Activated CD4-positive, alpha-beta T cell treated with anti-CD3 and anti-CD28 coated beads for 36 hours (primary cell): ENCODE measurements at places on chromosomes 6 and 20. TPM values are rescaled to one million over a fixed set of nuclear protein-coding genes. Genes with fewer than 3 reads are reported as not detected.
A peak's percentile ranks its signal among the peaks of the same experiment; 100 is the strongest.

GRCh38 chr6:56318851-56319250 is 71.5 kb upstream of the COL21A1 start:
- H3K27ac ChIP-seq = no peak overlapping the region
- H3K4me3 ChIP-seq = no peak overlapping the region
- H3K36me3 ChIP-seq = no peaks in the 10 kb centered on the region
- DNase-seq = no peak

DNA sequence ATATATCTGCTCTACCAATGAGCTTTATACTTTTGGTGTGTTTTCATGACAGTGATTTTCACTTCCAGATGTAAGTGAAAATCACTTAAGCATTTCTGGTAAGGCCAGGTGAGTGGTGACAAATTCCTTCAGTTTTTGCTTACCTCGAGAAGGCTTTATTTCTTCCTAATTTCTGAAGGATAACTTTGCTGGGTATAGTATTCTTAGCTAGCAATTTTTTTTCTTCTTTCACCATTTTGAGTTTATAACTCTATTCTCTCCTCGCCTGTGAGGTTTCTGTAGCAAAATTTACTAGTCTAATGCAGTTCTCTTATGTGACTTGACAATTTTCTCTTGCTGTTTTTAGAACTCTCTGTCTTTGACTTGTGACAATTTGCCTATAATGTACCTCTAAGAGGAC is 7.1 kb downstream of the FHL5 start:
- H3K4me1 ChIP-seq = no peaks in the 10 kb centered on the region
- H3K27me3 ChIP-seq = peaks cover 8% of the 10 kb centered on the region
- no peak for DNase-seq
- peaks cover 6% of the 10 kb centered on the region for H3K36me3 ChIP-seq
- H3K4me3 ChIP-seq = no peak overlapping the region

The CD40 gene
- 4.0 TPM for total RNA-seq

DNA sequence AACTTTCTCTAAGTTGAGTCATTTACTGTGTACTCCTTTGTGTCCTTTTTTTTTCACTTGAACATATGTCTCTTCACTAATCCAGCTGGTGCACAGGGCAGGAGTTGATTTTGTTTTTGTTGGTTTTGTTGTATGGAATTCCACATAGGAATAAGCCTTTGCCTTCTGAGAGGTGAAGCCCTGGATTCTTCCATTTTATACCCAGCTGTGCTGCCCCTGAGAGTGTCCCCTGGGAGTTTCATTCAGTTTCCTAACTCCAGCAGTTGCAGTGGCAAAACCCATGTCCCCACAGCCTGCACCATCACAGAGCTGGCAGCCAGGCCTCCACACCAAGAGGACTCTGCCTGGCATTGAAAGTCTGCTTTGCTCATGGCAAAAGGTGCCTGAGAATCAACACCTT is 107.3 kb upstream of the SYNDIG1 start:
- H3K4me1 ChIP-seq = peaks cover 4% of the 10 kb centered on the region
- peaks cover 4% of the 10 kb centered on the region for H3K27me3 ChIP-seq
- no peaks in the 10 kb centered on the region for H3K36me3 ChIP-seq

DNA sequence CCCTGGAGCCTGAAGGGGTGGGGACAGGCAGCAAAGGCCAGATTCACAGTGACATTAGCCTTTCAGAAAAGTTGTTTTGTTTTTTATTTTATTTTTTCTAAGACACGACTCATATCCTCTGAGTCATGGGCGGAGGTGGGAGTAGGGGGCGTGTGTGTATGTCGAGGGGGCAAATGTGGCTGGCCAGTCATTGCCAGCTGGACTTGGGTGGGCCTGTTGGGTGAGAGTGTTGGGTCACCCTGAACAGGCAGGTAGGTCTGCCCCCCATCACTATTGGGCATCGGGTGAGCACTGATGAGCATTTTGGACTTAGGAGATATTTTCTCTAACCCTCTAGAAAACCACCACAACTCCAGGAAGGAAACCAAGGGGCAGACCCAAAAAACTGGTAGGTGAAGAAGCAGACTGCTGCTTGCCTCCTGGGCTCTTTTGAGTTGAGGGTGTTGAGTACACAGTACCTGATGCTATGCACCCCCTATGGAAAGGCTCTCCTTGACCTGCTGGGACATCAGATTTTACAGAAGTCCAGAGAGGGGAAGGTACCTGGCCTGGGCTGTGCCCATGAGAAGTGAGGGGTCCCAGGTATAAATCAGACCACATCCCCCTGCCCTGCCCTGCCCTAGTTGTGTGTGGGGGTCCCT is 5.6 kb downstream of the SMIM29 start:
- H3K4me3 ChIP-seq = peak overlapping the region; percentile 34
- no peaks in the 10 kb centered on the region for H3K27me3 ChIP-seq
- H3K27ac ChIP-seq = peak overlapping the region; percentile 94
- peaks cover 95% of the 10 kb centered on the region for H3K4me1 ChIP-seq

DNA sequence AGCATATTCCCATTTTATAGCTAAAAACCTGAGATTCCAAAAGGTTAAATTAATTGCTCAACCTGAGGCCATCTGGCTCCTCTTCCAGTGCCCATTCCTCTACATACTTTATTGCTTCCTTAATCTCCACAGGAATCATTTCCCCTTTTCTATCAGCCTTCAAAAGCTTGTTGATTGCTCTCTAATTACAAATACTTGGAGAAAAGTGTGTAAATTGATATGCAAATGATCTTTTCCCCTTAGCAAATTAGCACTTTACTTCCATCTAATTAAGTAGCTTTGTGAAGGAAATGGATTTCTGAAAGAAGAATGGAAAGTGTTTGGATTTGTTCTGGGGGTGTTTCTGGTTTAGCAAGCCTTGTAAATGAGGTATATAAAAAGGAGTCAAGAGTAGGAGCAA is 323.3 kb downstream of the GRIK2 start:
- DNase-seq = no peak
- H3K4me1 ChIP-seq = no peaks in the 10 kb centered on the region
- no peaks in the 10 kb centered on the region for H3K36me3 ChIP-seq
- H3K27me3 ChIP-seq = no peaks in the 10 kb centered on the region
- no peak overlapping the region for H3K4me3 ChIP-seq

GRCh38 chr6:41659935-41660334 is 21.7 kb downstream of the MDFI start:
- no peak overlapping the region for H3K27ac ChIP-seq
- no peak for DNase-seq
- H3K4me1 ChIP-seq = no peaks in the 10 kb centered on the region
- no peak overlapping the region for H3K4me3 ChIP-seq
- H3K36me3 ChIP-seq = no peaks in the 10 kb centered on the region

The CASS4 gene
- total RNA-seq = 5.6 TPM

DNA sequence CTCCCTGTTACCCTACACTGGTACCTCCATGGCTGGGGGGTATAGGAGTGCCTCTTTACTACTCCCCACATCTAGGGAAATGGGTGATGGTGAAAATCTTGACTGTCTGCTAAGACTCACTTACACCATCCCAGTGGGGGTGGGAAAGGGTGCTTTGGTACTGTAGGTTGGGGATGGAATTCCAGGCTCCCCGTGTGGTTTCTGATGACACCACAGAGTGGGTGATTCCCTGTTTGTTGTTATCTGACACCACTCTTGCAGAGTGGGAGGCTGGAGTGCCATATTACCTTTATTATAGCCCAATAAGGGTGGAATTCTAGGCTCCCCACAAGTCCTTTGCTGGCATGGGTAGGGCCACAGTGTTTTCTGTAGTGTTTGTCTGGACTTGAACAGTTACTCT is 264.6 kb upstream of the MAN1A1 start:
- no peak overlapping the region for H3K27ac ChIP-seq
- H3K27me3 ChIP-seq = no peaks in the 10 kb centered on the region
- peaks cover 3% of the 10 kb centered on the region for H3K4me1 ChIP-seq
- H3K4me3 ChIP-seq = no peak overlapping the region
- H3K36me3 ChIP-seq = no peaks in the 10 kb centered on the region

- H3K36me3 ChIP-seq = no peaks in the 10 kb centered on the region
- no peaks in the 10 kb centered on the region for H3K4me1 ChIP-seq
- H3K27me3 ChIP-seq = peaks cover 4% of the 10 kb centered on the region
- no peak overlapping the region for H3K4me3 ChIP-seq
- no peak overlapping the region for H3K27ac ChIP-seq
These were observed 44.9 kb downstream of the NRN1 start for GRCh38 chr6:5961836-5962235.

DNA sequence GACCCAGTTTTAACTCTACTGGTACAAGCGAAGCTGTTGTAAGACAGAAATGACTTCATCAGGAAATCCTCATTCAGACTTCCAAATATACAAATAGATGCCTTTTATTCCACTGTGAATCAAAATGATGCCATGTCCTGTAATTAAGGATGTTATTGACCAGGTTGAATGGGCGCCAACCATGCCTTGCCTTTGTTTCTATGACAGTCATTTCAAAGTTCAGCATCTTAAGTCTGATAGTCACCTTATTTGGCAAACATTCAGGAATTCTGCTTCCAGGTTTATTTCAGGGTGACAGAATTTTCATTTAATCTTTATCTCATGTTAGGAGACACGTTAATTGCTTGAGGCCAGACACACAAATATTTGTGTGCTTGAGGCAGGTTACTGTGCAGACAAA is 592.8 kb upstream of the JAG1 start:
- no peaks in the 10 kb centered on the region for H3K36me3 ChIP-seq
- peaks cover 3% of the 10 kb centered on the region for H3K4me1 ChIP-seq
- no peak overlapping the region for H3K4me3 ChIP-seq
- no peak for DNase-seq
- no peak overlapping the region for H3K27ac ChIP-seq

DNA sequence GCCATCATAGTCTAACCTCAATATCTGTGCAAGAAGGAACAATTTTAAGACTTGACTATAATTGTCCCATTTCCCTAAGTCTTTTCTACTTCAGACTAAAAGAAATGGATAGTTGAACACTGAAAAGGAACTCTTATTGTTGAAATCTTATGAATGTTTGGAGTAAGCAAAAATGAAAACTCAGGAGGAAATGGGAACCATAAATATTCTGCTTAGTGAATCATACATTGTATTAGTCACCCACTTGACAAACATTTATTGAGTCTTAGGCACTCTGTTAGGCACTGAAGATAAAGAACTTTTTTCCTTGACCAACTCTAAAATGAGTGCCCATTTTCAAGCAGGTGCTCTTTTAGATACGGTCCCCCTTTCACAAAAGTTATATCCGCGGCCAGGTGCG is 8.7 kb downstream of the CCDC170 start:
- H3K4me1 ChIP-seq = peaks cover 5% of the 10 kb centered on the region
- peaks cover 7% of the 10 kb centered on the region for H3K27me3 ChIP-seq
- DNase-seq = no peak
- no peaks in the 10 kb centered on the region for H3K36me3 ChIP-seq
- no peak overlapping the region for H3K4me3 ChIP-seq
- no peak overlapping the region for H3K27ac ChIP-seq

The STXBP5 gene
- 14.4 TPM for total RNA-seq
